ENCODE measurements at places on chromosomes 3 and 15.

- no peak for DNase-seq
Observed at GRCh38 chr15:63778800-63779199, 54.9 kb downstream of the HERC1 start.

- DNase-seq: peak; percentile 14
Observed at GRCh38 chr3:67706934-67707333, 52.5 kb upstream of the SUCLG2 start.

GRCh38 chr15:73993211-73993994 is 1.1 kb upstream of the PML start:
- no peak for DNase-seq

DNA sequence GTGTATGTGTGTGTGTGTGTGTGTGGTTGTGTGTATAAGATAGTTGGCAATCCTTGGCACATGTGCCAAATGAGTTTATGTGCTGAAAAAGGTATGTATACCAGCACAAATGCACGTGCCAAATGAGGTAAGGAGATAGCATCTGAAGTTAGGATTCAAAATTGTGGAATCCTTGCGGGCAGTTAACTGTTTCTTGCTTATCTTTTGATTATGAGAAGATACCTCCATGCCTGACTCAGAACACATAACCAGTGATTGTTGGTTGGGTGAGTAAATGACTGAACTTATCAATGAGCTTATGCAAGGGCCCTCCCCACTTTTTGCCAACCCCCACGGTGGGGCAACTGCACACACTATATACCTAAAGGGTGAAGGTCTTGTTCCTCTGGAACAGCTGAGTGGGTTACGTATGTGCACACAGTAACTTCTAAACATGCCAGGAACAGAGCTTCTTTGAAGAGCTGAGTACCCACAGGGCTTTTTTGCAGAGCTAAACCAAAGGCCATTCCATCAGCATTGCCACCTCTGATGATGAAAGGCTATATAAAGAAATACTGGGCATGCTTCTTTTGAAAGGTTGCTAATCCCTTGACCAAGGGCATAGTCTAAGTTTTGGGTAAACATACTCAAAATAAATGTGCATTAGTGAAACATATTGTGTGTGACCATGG is 60.1 kb downstream of the MEIS2 start:
- DNase-seq: no peak

GRCh38 chr3:58463181-58463941 is 28.5 kb upstream of the KCTD6 start:
- DNase-seq: peak; percentile 96

DNA sequence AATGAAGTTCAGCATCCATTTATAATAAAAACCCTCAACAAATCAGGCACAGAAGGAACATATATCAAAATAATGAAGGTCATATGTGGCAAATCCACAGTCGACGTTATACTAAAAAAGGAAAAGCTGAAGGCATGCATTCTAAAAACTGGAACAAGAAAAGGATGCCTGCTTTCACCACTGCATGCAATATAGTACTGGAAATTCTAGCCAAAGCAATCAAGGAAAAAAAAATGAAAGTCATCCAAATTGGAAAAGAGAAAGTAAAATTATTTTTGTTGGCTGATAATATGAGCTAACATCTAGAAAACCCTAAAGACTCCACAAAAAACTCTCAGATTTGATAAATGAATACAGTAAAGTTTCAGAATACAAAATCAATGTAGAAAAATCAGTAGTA is 1123.2 kb downstream of the TBL1XR1 start:
- DNase-seq: no peak

- no peak for DNase-seq
Observed at GRCh38 chr3:20842002-20842401, 656.0 kb upstream of the SGO1 start.

DNA sequence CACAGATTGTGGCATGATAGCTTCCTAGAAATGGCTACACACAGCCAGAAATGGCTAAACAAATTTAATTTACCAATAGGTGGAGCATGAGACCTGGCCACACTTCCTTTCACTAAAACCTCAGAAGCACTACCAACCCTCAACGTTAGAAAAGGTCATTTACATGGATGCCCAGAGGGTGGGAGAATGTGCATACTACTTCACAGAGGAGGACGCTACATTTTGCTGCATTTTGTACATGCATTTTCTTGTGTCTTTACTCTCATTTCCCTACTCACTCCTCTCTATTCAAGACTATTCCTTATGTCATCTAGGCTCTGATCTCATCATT is 40.1 kb downstream of the C2CD4B start:
- DNase-seq: no peak

DNA sequence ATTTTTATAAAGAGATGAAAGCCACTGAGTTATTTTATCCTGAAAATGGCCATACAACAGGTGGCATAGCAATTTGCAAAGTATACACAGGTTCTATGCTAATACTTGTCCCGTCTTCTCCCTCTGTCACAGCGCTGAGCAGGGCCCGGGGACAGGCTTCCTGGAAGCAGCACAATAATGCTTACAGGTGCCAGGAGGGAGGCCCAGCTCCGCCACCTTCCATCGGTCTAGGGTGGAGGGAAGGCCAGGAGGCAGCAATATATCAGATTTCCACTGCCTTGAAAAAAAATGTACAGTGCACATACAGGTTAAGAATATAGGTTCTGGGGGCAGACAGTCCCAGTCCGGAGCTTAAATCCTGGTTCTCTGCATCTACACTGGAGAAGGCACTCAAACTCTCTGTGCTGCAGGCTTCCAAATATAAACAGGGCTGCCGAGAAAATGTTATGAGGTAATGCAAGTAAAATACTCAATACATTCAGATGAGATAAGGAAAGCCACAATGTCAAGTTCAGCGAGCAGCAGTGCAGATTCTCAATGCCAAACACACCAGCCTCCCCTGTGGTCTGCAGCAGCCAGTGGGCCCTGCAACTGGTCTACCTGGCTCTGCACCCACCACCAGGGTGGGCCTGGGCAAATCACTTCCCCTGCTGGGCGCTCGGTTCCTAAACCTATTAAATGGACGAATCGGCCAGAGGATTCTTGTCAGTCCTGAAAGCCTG is 189.6 kb downstream of the XXYLT1 start:
- no peak for DNase-seq

GRCh38 chr3:146972726-146973125 is 367.6 kb upstream of the PLSCR5 start:
- no peak for DNase-seq

- DNase-seq: no peak
Observed at GRCh38 chr15:49361370-49361769, 61.7 kb upstream of the FGF7 start.

GRCh38 chr3:160886421-160886820 is 130.4 kb downstream of the PPM1L start:
- DNase-seq: peak; percentile 49

DNA sequence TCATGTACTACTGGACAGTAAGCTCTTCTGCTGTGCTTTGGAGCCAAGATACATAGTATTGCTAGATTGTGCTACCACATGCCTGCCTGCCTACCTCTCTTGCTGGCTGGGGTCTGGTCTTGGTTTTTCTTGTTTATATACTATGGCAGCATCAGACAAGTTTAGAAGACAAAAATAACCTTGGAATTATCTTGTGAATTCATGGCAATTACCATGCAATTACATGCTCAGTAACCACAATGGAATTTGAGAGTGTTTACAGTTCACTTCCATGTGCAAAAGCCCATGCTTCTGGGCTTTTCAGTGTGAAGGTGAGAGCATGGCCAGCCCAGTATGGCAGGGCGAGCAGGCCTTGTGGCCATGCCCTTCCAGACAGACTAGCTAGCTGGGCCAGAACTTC is 48.0 kb upstream of the C15orf61 start:
- DNase-seq: no peak

- DNase-seq: no peak
Observed at GRCh38 chr15:84892786-84893307, 8.4 kb downstream of the SLC28A1 start.

DNA sequence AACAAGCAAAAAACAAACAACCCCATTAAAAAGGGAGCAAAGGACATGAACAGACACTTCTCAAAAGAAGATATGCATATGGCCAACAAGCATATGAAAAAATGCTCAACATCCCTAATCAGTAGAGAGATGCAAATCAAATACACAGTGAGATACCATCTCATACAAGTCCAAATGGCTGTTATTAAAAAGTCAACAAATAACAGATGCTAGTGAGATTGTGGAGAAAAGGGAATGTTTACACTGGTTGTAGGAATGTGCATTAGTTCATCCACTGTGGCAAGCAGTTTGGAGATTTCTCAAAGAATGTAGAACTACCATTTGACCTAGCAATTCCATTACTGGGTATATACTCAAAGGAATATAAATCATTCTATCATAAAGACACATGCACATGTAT is 44.5 kb downstream of the RIOX2 start:
- no peak for DNase-seq

GRCh38 chr3:154060238-154061000 is 60.8 kb upstream of the ARHGEF26 start:
- no peak for DNase-seq

DNA sequence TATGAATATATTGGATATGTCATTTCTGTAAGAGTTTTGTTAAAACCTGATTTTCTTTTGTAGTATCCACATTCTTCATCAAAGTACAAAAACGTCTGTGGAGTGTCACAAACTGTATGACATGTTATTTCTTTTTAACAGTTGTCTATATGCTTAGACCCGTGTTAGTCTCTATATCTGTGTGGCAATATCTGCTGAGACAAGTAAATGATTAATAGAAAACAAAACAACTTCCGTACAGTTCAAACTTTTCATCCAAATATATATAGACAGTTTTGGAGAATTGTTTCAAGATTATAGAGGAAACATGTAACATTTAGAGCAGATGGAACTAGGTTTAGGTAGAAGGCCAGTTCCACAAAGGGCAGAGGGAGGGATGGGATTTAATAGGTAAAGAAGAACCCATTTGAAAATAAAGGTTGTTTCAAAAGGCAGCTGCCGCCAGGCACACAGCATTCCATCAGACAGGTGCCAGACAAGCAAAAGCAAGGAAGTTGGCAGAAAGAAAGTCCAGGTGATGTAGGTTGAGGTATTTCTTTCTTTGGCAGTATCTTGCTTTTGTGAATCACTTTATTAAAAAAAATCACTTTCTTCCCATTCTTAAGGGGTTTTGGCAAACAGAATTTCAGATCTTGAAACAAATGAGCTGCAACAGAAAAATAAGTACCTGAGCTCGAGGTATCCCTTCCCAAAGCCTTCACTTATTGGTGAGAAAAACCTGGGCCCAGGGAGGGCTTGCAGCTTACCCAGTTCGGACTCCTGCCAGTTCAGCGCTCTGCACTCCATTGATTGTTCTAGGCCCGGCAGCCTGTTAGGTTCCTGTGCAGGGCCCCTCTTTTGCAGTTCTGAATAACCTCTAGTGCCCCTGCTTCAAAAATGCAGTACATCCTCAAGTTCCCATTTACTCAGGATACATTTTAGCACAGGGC is 49.0 kb downstream of the LRRN1 start:
- DNase-seq: no peak

- peak; percentile 3 for DNase-seq
Observed at GRCh38 chr3:3305084-3305483, 125.6 kb upstream of the CRBN start.

- DNase-seq: no peak
Observed at GRCh38 chr3:182276512-182276911, 516.8 kb upstream of the ATP11B start.

GRCh38 chr3:194083637-194084224 is 52.2 kb upstream of the HES1 start:
- no peak for DNase-seq

DNA sequence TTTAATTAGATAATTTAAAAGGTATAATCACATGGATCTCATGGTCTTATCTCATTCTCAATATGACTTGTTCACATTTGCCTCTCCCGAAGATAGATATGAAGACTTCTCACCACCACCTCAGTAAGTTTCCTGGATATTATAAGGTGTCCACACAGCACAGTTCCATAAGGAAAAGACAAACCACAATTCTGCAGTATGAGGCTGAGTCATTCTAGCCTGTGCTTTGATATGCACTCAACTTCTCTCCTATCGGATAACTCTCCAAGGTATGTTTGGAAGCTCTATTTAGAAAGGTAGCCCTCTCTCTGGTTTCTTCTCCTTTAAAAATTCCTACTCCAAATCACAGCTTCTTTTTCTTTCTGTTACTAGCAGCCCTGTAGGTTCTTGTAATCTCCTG is 612.8 kb downstream of the ZPLD1 start:
- DNase-seq: no peak

DNA sequence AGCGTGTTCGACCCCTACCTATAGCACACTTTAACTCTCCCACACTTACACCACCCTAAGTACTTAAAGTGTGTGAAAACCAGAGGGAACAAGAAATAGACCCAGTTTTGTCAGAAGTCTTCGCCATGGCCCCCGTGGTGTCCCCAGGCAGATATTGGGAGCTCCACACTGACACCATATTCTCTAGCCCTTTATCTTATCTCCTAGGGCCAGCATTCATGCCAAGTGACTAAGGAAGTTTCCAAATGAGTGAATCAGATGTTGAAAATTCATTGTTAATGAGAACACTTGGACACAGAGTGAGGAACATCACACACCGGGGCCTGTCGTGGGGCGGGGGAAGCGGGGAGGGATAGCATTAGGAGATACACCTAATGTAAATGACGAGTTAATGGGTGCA is 31.8 kb downstream of the P3H2 start:
- no peak for DNase-seq

DNA sequence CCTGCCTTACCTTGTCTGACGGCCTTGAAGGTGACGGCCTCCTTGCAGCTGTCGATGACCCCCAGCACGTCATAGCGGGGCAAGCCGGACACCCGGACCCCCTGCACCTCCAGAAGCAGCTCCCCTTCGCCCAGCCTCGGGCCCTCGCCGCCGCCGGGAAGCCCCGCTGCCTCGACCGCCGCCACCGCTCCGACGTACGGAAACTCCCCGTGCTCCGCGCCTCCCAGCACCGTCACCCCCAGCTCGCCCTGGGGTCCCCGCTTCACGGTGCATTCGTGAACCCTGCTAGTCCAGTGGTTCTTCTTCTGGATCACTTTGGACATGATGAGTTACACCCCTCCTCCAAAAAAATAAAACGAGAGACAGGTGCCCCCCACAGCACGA is 740 bp downstream of the MAGI1 start:
- DNase-seq: no peak

DNA sequence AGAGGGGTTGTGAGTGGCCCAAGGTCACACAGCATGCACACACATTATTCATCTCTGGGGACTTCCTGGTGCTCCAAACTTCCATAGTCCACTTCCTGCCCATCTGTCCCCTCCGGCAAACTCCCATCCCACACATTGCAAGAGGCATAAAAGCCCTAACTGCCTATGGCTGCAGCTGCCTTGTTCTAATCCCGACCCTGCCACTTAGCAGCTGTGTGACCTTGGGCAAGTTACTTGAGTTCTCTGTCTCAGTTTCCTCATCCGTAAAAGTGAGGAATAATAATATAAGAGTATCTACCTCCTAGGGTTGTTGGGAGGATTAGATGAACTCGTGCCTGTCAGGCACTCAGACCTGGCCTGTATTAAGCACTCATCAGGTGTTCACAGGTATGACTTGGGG is 84.2 kb downstream of the SMAD6 start:
- DNase-seq: no peak

DNA sequence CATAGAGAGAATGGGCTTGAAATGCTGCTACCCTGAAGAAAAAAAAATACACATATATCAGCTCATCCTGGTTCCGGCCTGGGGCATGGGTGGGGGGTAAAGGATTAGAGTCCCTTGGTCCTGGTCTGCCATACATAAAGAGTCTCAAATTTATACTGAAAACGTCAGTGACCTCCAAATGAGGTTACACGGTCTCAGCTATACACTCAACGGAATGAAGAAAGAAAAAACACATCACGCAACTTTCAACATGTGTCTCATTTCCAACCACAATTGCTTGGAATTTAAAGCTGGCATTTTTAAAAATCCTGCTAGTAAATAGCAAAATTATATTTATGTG is 612.8 kb downstream of the MCTP2 start:
- DNase-seq: no peak
